Esophagus squamous epithelium (tissue), 5 donors: ENCODE measurements at places on chromosomes 2 and 18. TPM values are rescaled to one million over a fixed set of nuclear protein-coding genes. Genes with fewer than 3 reads are reported as not detected.

Gene SNX17
- 86.2 TPM for total RNA-seq

- no peak for DNase-seq
Observed at GRCh38 chr2:159880729-159881128, 82.7 kb upstream of the CD302 start.

Gene KLHL41
- total RNA-seq, result 0.76 TPM

Gene ANKRD30B
- not detected for total RNA-seq

GRCh38 chr2:188979187-188980114 is 5.3 kb downstream of the COL3A1 start:
- DNase-seq, result no peak

Gene CHRND
- total RNA-seq, result not detected

- DNase-seq, result no peak
Observed at GRCh38 chr2:166233244-166233643, 105.4 kb upstream of the SCN1A start.

Gene VIT
- 2.9 TPM for total RNA-seq

GRCh38 chr2:54709336-54709809 is 14.1 kb upstream of the EML6 start:
- no peak for DNase-seq

GRCh38 chr2:3580449-3580848 is 5.4 kb downstream of the RPS7 start:
- DNase-seq, result no peak

DNA sequence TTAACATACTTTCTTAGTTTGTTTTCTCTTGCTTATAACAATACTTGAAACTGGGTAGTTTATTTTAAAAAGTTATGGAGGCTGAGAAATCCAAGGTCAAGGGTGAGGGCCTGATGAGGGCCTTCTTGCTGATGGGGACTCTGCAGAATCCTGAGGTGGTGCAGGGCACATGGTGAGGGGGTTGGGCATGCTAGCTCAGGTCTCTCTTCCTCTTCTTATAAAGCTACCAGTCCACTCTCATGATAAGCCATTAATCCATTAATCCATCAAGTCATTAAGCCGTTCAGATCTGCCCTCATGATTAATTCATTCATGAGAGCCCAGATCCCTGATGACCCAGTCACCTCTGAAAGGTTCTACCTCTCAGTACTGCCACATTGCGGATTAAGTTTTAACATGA is 21.4 kb downstream of the ALMS1 start:
- DNase-seq, result no peak

Gene MYOM1
- 0.23 TPM for total RNA-seq

Gene GPR45
- not detected for total RNA-seq

GRCh38 chr2:59691518-59692190 is 861.8 kb downstream of the BCL11A start:
- DNase-seq, result no peak

Gene NCL
- 104 TPM for total RNA-seq
